AML-193 (cell line): ENCODE measurements at places on chromosomes 11 and 22.
A peak's percentile ranks its signal among the peaks of the same experiment; 100 is the strongest.

- DNase-seq: no peak
These were observed 796 bp downstream of the TIMP3 start for GRCh38 chr22:32802237-32802765.

DNA sequence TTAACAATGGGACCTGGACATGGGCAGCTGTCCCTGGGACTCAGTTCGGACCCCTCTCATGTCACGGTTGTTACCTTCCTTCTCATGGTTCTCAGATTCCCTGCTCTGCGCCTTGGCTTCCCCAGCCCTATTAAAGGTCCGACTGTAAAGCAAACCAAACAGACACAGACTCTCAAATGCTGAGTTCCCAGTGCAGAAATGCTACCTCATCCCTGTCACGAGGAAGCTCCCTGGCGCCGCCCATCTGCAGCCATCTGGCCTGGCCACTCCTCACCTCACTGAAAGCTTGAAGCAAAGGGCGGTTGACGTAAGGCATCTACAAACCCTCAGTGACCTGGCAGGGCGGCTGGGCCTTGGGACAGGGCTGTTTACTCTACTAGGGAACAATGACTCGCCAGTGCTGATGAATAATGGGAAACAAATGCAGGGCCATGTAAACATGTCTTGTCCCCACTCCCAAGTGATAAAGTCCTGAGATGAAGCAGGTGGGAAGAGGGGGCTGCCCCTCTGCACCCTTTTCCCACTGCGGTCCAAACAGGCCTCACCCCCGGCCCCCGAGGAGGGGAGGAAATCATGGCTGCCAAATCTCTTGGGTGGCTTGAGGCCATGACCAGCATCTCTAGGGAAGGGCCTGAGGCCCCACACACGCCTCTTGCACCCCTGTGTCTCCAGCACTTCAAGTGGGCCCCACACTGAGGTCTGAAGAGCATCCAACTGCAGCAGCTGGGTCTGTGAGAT is 49.3 kb downstream of the SCUBE1 start:
- DNase-seq: no peak

GRCh38 chr22:32378707-32379272 is 21.1 kb downstream of the RFPL3 start:
- DNase-seq: peak; percentile 43

GRCh38 chr11:74316772-74317505 is 5.5 kb upstream of the P4HA3 start:
- DNase-seq: no peak
